ENCODE measurements at places on chromosomes 7 and 10.

- H3K4me1 ChIP-seq, result no peaks in the 10 kb centered on the region
- no peaks in the 10 kb centered on the region for H3K27me3 ChIP-seq
- DNase-seq, result no peak
- no peaks in the 10 kb centered on the region for H3K36me3 ChIP-seq
- no peak overlapping the region for H3K4me3 ChIP-seq
Observed at GRCh38 chr10:91049296-91049987, 128.6 kb upstream of the ANKRD1 start.

GRCh38 chr7:132150711-132151110 is 425.6 kb downstream of the PLXNA4 start:
- no peak overlapping the region for H3K27ac ChIP-seq
- no peak overlapping the region for H3K4me3 ChIP-seq
- no peaks in the 10 kb centered on the region for H3K36me3 ChIP-seq

DNA sequence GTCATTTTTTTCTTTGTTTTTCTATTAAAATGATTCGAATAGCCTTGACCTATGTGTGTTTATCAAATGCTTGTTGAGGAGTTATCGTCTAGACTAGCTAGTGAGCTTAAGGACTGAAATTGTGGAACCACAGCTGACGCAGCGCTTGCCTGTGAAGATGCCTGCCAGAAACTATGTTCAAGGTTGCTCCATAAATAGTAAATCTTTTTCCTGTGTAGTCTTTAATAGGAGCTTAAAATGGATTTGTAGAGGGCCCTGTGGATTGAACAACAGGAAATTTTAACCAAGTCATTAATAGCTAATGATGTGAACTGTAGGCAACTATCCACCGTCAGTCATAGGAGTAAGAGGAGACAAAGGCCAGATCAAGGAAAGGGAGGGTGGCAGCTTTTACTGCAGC is 145.1 kb downstream of the GNAI1 start:
- no peaks in the 10 kb centered on the region for H3K36me3 ChIP-seq
- H3K27me3 ChIP-seq, result no peaks in the 10 kb centered on the region
- DNase-seq, result no peak

GRCh38 chr10:6121146-6121545 is 32.3 kb downstream of the RBM17 start:
- DNase-seq, result no peak
- H3K27me3 ChIP-seq, result no peaks in the 10 kb centered on the region
- no peak overlapping the region for H3K27ac ChIP-seq
- H3K4me1 ChIP-seq, result peaks cover 29% of the 10 kb centered on the region
- H3K36me3 ChIP-seq, result peaks cover 3% of the 10 kb centered on the region

DNA sequence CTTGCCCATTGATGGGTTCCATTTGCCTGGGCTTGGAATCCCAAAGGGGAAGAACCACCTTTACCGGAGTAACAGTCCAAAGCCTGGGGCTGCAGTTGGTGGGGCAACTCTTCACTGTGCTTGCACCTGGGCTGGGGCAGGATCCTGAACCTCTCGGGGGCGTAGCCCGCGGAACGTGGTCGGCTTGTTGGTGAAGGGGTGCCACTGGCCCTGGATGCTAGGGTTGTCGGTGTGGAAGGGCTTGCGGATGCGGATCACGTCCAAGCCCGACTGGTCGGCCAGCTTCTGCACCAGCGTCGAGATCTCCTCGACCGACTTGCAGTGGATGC is 710 bp downstream of the MRPL43 start:
- H3K27ac ChIP-seq, result peak overlapping the region; percentile 96
- peak overlapping the region; percentile 98 for H3K4me3 ChIP-seq
- peaks cover 31% of the 10 kb centered on the region for H3K36me3 ChIP-seq
- H3K27me3 ChIP-seq, result no peaks in the 10 kb centered on the region

- no peak overlapping the region for H3K27ac ChIP-seq
- H3K4me3 ChIP-seq, result no peak overlapping the region
- no peaks in the 10 kb centered on the region for H3K36me3 ChIP-seq
- peaks cover 3% of the 10 kb centered on the region for H3K27me3 ChIP-seq
- no peak for DNase-seq
Observed at GRCh38 chr10:7111561-7111960, 299.3 kb downstream of the SFMBT2 start.

GRCh38 chr7:13179011-13179582 is 491.7 kb downstream of the ARL4A start:
- H3K27ac ChIP-seq, result no peak overlapping the region
- peaks cover 7% of the 10 kb centered on the region for H3K27me3 ChIP-seq
- DNase-seq, result no peak
